ENCODE measurements at places on chromosomes 7 and 10. TPM values are rescaled to one million over a fixed set of nuclear protein-coding genes. Genes with fewer than 3 reads are reported as not detected.

BEND7 gene
- total RNA-seq = 4.4 TPM

LLCFC1 gene
- total RNA-seq = not detected

WNT8B gene
- total RNA-seq = not detected

INPP5F gene
- total RNA-seq = 11.3 TPM

ERVW-1 gene
- not detected for total RNA-seq

RHOBTB1 gene
- 13.3 TPM for total RNA-seq

FANK1 gene
- 3.0 TPM for total RNA-seq

WEE2 gene
- not detected for total RNA-seq

SPDYE5 gene
- total RNA-seq = not detected

CSTF2T gene
- total RNA-seq = 20.6 TPM

CYP2C9 gene
- total RNA-seq = not detected

OR9A2 gene
- not detected for total RNA-seq

ENKUR gene
- total RNA-seq = not detected

ATXN7L1 gene
- 2.6 TPM for total RNA-seq

UCN3 gene
- total RNA-seq = not detected

WDR11 gene
- total RNA-seq = 29.4 TPM

AKR1C4 gene
- not detected for total RNA-seq

CADPS2 gene
- 6.2 TPM for total RNA-seq

LRIT2 gene
- not detected for total RNA-seq

RGS10 gene
- total RNA-seq = 94.4 TPM

GPR26 gene
- total RNA-seq = not detected

MEIG1 gene
- total RNA-seq = not detected

AKR1C2 gene
- 3.7 TPM for total RNA-seq

FAM221A gene
- total RNA-seq = 2.1 TPM

FAM25C gene
- total RNA-seq = not detected

IFIT1B gene
- under 0.01 TPM for total RNA-seq

AFAP1L2 gene
- 5.3 TPM for total RNA-seq

GCK gene
- 0.56 TPM for total RNA-seq

TRIM73 gene
- total RNA-seq = 0.72 TPM

EFCAB10 gene
- 0.26 TPM for total RNA-seq

SLC16A9 gene
- total RNA-seq = 0.91 TPM

LMOD2 gene
- total RNA-seq = not detected

TMEM236 gene
- total RNA-seq = not detected

HECW1 gene
- total RNA-seq = 0.32 TPM
